ENCODE measurements at places on chromosomes 5 and 9.
A peak's percentile ranks its signal among the peaks of the same experiment; 100 is the strongest.

DNA sequence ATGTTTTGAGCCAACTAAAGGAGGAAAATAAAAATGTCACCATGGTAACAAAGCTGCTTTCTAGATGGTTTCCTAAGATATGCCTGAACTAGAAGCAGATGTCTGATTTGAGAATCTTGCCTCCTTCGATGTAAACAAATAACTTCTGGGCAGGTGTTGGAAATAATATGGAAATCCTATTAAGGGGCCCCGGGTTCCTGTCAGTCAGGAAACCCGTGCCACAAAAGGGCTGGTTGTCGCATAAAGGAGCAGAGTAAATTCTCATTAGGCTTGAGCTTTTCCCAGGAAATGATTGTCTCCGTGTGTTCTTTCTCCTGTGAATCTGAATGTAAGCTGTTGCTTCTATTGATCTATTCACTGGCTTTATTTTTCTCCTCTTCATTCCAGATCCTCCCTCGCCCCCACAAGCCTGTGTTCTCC lies 90.8 kb downstream of the TLE4 start:
- DNase-seq: no peak

GRCh38 chr5:172334641-172335040 lies 51.1 kb upstream of the UBTD2 start:
- DNase-seq: no peak

GRCh38 chr5:137619191-137619870 lies 116.6 kb downstream of the KLHL3 start:
- no peak for DNase-seq

- DNase-seq: no peak
These were observed 186.1 kb downstream of the PDZD2 start for GRCh38 chr5:31824869-31825517.

DNA sequence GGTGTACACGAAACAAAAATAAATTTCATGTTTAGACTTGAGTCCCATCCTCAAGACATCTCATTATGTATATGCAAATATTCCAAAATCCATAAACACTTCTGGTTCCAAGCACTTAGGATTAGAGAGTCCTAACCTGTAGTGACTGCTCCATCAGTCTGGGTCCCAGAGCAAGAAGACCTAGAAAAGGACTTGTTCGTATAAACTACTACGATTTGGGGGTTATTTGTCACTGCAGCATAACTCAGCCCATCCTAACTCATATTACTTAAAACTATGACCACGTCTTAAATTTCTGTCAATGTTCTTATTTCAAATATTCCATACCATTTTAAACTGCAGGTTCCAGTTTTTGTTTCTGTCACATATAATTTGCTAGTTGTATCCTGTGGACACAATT lies 463.0 kb downstream of the AGTPBP1 start:
- no peak for DNase-seq

DNA sequence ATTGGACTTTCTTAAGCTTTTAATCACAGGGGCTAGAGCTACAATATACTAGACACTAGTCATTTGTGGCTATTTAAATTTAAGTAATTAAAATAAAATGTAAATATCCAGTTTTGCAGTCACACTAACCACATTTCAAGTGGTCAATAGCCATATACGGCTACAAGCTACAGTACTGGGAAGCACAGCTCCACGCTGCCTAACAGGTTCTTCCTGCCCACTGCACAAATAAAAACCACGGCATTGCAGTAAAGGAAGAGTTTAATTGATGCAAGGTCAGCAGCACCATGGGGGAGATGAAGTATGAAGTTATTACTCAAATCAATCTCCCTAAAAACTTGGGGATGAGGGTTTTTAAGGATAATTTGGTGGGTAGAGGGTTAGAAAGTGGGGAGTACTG lies 134.1 kb downstream of the LURAP1L start:
- DNase-seq: no peak

DNA sequence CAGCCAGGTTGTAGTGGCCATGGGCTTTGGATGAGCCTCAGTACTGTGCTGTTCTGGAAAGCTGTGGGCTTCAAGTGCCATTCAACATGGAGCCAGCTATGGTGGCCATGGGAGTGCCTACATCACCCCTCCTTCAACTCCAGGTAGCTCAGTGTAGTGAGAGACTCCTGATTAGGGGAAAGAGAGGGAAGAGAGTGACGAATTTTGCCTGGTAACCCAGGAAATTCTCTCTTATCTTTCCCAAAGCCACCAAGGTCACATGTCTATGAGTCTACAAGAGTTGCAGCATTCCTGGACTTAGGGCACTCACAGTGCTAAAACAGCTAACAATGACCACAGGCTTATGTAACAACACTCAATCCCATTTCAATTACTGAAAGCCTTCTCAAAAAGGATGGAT lies 81.7 kb upstream of the SPTLC1 start:
- DNase-seq: no peak

GRCh38 chr9:128007566-128008138 lies 26.9 kb upstream of the EEIG1 start:
- DNase-seq: peak; percentile 97

DNA sequence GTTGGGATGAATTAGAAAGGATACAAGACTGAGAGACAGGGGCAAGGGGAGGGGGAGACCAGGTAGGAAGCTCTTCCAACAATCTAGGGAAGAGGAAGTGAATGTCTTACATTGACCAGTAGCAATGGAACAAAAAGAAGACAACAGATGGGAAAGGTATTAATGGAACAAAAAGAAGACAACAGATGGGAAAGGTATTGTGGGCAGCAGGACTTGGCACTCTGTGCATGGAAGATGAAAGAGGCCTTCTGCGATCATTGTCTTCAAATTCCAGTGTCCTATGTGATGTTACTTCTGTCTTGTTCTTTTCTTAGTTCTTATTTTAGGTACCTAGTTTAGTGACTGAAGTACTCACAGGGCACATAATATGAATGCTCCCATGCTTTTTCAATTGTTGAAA lies 161.8 kb downstream of the PALM2AKAP2 start:
- no peak for DNase-seq

GRCh38 chr5:67194166-67194565 lies 2.4 kb downstream of the CD180 start:
- DNase-seq: peak; percentile 54

DNA sequence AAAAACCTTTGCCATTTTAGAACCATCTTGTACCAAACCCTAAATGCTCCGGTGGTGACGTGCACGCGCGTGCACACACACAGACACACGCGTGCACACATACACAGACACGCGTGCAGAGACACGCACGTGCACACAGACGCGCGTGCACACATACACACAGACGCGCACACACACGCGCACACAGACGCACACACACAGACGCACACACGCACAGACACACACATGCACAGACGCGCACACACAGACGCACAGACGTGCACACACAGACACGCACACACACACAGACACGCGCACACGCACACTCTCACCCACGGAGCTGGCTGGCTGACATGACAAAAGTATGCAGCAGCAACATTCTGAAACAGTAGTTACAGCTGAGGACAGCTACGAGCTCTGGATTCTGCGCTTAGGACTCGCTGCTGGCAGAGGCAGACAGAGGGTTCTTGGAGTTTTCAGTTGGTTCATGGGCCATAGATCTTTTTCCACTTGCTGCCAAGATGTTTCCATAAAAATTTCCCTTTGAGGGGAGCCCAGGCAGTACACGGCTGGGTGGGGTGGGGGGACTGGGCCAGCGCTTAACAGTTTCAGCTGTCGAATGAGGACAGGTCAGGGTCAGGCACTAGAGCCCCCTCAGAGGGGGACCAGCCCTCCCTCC lies 46.2 kb upstream of the UBAC1 start:
- no peak for DNase-seq

DNA sequence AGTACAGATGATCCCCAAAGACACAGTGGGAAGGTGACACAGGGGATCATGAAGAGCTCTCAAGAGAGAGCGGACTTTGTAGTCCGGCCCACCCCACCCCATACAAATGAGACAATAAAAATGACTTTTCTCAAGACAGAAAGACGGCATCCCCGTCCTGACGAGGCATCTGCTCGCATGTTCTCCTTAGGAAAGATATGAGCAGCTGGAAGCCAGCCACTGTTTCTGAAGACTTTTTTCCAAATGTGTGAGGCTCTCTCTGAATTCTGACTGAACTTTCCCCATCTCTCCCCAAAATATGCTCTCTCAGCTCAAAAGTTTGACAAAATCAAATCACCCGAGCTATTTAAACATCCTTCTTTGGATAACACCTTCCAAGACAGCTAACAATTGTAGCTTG lies 105.2 kb downstream of the RFK start:
- DNase-seq: no peak

- DNase-seq: no peak
These were observed 116.9 kb upstream of the KLF9 start for GRCh38 chr9:70531311-70531710.

DNA sequence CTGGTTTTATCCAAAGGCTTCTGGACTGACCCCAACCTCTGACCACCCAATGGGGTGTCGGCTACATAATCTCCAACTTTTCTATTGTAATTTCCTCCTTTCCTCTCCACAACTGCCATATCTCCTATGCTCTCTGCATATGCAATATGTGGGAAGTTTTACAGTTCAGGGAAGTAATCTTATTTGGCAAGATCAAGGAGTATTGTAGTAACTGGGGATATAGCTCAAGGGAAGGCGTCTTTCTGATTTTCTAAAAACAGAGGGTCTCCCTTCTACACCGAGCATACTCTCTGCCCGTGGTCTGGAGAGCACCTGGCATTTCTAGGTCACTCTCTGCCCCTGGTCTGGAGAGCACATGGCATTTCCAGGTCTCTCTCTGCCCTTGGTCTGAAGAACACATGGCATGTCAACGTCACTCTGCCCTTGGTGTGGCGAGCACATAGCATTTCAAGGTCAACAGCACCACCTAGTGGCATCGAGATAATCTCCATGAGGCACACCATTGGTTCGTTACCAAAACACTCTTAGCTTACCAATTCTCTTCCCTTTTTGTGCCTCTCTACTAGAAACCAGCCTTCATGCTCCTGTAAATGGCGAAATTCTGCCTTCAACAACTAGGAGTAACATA lies 616.4 kb upstream of the NUDT12 start:
- DNase-seq: peak; percentile 42

- no peak for DNase-seq
These were observed 218.2 kb upstream of the PRDM9 start for GRCh38 chr5:23289162-23289561.

DNA sequence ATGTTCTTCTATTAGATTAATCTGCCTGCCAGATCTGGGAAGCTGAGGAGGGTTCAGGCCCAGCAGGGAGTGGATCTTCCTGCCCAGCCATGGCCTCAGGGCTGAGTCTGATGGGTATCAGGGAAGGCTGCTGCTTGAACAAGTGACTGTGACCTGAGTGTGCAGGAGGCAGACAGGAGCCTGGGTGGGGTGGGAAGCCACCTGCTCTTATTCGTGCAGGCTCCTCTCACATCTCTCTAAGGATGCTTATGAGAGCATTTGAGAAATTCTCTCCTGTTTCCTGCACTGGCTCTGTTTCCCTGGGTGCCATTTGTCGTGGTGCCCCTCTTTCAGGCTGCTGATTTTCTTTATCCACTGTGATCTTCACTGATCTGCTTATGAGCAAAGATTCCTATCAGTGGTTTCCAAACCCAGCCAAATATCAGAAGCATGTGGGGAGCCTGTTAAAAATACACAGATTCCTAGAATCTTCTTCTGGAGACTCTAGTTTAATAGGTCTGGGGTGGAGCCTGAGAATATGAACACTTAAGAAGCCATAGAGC lies 2.1 kb downstream of the RGS3 start:
- no peak for DNase-seq
